ENCODE measurements at places on chromosomes 11 and 22.

GRCh38 chr11:64419257-64419790 lies 60.4 kb downstream of the RPS6KA4 start:
- no peak for DNase-seq

DNA sequence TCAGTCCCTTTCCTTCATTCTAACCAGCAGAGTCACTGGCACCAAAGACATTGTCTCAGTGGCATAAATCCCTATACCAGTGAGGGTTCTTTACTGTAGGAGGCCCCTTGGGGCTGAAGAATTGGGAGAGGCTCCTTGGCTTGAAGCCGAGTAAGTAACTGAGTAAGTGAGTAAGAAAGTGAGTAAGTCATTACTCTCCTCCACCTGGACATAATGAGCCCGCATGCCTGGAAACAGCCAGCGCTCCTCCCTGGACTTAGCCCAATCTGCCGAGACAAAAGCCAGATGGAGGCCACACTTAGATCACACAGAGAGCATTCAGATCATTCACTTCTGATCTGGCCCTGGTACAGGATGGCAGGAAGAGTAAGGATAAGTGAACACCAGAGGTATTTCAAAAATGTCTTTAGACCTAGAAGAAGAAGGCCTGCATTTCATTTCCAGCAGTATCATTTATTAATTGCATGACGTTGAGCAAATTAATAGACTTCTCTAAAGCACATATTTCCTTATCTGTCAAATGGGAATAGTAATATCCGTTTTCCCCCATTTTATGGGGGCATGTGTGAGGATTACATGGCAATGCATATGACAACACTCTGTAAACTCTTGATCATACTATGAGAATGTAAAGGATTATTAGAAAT lies 8.2 kb upstream of the MICAL3 start:
- peak; percentile 93 for DNase-seq

- DNase-seq = no peak
Measured at GRCh38 chr11:130778705-130779104, 137.6 kb downstream of the SNX19 start.

DNA sequence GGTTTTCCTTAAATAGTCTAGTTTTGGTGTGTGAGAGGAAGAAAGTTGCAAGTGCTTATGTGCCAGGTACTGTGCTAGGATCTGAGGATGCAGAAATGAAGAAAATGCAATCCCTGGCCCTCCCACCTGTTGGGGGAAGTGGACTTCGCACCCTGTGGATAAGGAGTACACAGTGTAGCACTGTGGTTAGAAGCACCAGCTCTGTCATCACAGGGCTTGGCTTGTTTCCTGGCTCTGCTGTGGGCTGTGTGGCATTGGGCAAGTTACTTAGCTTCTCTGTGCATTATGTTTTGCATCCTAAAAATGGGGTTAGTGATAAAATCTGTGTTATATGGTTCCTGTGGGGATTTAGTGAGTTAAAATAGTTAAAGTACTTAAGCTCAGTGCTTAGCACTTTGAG lies 68.2 kb downstream of the ENDOD1 start:
- DNase-seq = no peak

DNA sequence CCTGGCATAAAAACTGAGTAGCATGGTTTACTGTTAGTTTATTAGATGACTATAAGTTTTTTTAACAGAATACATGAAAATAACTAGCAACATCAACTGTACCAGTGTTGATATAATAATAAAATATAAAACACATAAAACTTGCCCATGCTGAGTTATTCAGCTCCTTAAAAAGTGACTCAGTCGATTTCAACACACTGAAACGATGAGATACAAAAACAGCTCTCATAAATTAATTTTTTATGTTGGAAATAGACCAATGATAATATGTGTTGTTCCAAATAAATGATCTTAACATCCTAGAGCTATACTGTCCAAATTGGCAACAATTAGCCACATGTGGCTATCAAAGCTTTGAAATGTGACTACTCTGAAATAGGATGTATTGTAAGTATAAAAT lies 15.9 kb downstream of the PDGFD start:
- DNase-seq = peak; percentile 15

DNA sequence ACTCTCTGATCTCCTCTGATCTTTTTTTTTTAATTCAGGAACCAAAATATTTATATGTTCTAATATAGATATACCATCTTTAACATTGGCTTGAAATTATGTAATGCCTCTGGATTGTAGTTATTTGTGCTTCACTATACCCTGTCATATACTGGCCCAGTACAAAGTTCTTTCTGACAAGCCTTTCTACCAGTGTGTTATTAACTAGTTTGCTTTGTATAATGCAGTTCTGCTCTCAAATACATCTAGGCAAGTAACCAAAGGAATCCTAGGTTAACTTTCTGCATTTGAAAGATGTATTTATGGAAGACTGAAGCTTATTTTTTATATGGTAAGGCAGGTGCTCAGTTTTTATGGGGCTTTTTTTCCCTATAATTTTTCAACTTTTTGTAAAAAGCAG lies 36.1 kb downstream of the ARHGEF12 start:
- DNase-seq = no peak

GRCh38 chr11:95699631-95700470 lies 89.7 kb downstream of the FAM76B start:
- peak; percentile 8 for DNase-seq

- DNase-seq = no peak
Measured at GRCh38 chr11:110797453-110797852, 85.2 kb upstream of the ARHGAP20 start.

- no peak for DNase-seq
Measured at GRCh38 chr22:24154826-24155225, 26.5 kb upstream of the SUSD2 start.

DNA sequence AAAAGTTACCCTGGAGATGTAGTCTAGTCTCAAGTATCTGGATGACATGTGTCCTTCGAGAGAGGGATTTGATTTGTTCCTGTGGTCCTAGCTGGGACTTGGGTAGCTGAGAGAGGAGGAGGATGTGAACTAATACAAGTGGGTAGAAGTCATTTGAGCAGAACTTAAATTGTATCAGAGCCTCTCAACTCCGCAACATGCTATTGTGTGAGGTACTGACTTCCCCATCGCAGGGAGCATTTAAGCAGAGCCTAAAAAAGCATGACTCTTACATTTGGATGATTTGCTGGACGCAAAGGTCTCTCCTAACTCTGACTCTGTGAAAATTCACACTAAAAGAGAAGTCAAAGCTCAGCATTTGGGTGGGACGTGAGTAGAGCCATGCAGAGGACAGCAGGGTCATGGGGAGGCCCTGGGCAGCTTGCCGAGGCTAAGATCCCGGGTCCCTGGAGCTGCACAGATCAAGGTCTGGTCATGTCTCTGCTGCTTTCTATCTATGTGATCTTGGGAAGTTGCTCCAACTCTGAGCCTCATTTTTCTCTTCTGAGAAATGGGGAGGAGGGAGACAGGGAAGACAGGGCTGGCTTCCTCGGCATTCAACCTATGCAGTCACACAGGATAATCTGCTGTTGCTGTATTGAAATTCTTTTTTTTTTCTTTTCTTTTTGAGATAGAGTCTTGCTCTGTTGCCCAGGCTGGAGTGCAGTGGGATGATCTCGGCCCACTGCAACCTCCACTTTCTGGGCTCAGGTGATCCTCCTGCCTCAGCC lies 44.9 kb downstream of the CD82 start:
- no peak for DNase-seq

- DNase-seq = no peak
Measured at GRCh38 chr11:64713016-64713707, 9.8 kb downstream of the NRXN2 start.

DNA sequence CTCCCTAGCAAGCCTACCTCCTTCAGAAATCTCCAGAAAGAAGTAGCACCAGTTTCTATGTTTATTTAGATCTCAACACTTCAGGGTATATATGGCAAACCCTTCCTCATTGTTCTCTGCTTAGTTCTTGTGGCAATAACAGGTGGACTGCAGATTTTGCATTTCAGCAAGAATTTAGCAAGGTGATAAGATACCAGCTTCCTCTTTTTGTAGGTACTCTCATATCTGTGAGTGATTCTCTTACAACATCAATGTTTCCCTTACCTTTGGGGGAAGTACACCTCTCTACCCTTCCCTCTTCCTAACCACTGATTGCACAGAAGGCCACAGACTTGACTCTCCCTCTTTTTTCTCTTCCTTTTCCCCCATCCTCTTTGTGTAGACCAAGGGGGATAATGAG lies 230.9 kb upstream of the SESN3 start:
- DNase-seq = no peak

GRCh38 chr11:111427471-111427912 lies 48.4 kb upstream of the POU2AF1 start:
- no peak for DNase-seq

- DNase-seq = peak; percentile 31
Measured at GRCh38 chr11:9399466-9399865, 15.0 kb downstream of the IPO7 start.

GRCh38 chr22:47276991-47277390 lies 514.5 kb downstream of the TBC1D22A start:
- DNase-seq = no peak

DNA sequence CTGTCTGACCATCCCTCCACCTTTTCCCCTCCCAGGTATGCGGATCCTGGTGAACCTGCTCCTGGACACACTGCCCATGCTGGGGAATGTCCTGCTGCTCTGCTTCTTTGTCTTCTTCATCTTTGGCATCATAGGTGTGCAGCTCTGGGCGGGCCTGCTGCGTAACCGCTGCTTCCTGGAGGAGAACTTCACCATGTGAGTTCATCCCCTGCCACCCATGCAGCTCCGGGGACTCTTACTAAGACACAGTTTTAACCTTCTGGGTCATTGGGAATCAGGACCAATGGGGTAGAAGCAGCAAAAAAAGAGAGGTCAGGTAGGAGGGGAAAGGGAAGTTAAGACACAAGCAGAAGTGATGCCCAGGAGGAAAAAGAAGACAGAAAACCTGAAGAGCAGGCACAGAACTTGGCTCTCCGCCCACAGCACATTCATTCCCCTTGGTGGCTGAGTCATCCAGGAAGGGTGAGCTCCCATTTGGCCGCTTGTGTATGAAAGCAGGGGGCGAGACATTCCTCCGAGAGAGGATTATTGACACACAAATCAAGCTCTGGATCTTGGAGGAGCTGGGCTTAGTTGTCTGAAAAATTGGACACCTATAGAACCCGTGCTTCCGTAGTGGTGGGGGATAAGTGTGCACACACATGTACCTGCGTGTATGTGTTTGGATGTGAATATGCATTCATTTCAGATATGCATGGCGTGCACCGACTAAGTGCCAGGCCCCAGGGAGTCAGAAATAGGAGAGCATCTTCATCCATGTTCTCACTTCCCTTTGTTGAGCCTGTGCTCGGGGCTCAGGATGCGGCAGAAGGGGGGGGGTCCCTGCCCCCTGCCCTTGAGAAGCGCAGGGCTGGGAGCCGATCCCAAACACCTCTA lies 64.2 kb downstream of the CACNA1I start:
- peak; percentile 95 for DNase-seq

DNA sequence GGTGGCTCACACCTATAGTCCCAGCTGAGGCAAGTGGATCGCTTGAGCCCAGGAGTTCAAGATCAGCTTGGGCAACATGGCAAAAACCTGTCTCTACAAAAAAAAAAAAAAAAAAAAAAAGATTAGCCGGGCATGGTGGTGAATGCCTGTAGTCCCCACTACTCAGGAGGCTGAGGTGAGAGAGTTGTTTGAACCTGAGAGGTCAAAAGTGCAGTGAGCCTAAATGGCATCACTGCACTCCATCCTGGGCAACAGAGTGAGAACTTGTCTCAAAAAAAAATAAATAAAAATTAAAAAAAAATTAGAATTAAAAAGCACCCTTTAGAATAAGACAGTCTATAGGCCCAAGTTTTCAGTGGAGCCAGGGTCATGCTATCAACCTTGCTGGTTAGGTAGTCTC lies 95.5 kb downstream of the PDHX start:
- no peak for DNase-seq

DNA sequence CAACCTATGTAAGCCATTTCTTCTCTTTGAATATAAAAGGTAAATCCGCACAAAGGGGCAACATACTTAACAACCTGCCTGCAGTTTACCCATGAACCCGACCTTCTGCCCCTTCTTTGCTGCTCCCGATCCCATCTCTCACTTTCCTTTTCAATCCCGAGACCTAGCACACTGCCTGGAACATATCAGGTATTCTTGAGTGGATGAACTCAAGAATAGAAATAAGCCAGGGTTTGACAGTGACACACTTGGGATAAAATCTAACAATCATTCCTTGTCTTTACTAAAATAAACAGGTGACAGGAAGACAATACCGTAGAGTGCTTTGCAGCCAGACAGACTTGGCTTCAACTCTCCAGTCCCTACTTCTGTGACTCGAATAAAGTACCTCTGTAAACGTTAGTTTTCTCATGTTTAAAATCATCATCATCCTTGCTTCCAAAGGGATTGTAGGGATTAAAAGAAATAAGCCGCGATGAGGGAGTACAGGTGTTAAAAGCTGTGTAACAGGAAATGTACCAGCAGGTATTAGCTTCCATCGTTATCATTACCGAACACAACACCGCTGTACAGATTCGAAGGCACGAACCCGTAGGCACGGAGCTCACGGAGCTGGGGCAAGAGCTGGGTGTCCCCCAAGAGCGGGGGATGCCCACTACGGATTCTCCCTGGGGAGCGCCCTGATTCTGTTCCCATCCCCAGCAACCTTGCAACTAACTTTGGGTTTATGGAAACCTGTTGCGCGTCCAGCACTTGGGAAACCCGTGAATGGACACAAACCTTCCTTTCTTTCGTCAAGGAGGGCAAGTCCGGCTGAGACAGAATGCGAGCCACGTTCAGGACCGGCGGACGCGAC lies 720 bp downstream of the UFD1 start:
- DNase-seq = no peak

All from ELR (cell line).